ENCODE measurements at places on chromosomes 2 and 18.

GRCh38 chr2:107808959-107809358 is 17.7 kb upstream of the RGPD4 start:
- no peak for DNase-seq

GRCh38 chr2:161976295-161976694 is 97.7 kb downstream of the DPP4 start:
- peak; percentile 76 for DNase-seq

DNA sequence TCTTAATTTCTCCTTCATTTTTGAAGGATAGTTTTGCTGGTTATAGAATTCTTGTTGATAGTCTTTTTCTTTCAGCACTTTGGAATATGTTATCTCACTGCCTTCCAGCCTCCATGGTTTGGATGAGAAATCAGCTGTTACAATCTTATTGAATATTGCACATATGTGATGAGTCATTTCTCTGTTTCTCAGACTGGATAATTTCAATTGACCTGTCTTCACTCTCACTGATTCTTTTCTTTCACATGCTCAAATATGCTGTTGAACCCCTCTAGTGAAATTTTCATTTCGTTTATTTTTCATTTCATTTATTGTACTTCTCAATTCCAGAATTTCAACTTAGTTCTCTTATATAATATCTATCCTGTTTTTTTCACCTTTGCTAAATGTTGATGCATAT is 22.2 kb downstream of the PDK1 start:
- no peak for DNase-seq

DNA sequence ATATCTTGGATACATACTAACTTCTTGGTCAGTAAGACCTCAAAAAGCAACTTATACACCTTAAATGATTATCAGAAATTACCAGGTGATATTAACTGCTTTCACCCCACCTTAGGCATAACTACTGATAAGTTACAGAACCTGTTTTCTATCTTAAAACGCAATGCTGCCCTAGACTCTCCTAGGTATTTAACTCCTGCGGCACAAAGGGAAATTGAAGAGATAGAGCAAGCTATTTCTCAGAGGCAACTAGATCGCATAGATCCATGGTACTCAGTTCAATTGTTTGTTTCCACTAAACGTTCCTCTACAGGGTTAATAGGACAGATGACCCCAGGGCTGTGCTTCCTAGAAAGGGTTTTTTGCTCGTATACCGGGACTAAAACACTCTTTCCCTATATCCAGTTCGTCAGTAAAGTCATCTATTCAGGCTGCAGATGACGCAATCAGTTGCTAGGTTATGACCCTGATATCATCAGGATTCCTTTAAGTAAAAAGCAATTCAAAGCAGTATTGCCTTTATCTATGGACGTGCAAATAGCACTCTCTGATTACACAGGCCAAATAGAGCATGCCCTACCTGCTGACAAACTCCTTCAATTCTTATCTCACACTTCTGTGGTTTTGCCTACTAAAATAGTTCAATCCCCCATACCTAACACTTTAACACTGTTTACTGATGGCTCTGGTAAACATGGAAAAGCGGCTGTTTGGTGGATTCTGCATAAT is 62.3 kb upstream of the MYO3B start:
- DNase-seq: no peak

DNA sequence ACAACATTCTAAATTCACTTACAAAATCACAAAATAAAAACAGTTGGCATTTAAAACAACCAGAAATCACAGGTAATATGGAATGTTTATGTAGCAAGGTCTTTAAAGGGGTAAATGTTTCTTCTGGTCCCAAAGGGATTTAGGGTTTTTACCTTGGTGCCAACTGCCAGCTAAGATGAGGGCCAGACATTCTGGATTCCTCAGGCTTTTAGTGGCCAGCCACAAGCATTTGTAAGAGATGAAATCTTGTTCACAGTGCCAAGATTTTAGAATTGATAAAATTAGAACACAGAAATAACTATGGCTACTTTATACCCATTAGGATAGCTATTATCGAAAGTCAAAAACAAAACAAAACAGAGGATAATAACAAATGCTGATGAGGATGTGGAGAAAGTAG is 60.4 kb upstream of the CDKL4 start:
- no peak for DNase-seq

DNA sequence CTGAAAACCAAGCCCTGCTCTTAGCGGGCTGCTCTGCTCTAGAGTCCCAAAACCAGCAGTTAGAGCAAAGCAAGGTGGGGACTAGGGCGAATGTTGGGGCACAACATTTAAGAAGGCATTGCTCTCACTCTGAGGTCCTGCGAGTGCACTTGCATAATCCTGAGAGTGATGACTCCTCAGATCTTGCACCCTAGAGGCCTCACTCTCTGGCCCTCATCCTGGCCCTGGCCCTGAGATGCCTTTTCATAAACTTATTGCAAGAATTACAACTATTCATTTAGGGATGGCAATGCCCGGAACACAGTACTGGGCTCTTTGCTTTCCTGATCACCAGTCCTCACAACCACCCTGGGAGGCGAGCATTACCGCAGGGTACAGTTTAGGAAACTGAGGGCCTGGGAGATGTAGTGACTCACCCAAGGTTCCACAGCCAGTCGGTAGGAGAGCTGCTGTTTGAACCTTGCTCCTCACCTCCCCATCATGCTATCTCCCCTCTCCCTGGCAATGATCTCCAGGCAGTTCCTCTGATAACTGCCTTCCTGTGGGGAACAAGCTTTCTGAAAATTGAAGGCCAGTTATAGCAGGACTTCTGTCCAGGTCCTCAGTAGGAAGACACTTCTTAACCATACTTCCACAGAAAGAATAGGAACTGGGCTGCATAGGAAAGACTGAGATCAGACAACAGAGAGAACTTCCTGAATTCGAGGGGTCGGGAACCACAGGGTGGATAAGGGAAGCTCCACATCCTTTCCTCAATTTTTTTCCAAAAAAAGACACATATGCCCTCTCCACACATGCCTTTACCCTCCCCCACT is 91.3 kb downstream of the TNS1 start:
- DNase-seq: peak; percentile 43

- no peak for DNase-seq
Measured at GRCh38 chr2:204472375-204472774, 72.9 kb upstream of the PARD3B start.

DNA sequence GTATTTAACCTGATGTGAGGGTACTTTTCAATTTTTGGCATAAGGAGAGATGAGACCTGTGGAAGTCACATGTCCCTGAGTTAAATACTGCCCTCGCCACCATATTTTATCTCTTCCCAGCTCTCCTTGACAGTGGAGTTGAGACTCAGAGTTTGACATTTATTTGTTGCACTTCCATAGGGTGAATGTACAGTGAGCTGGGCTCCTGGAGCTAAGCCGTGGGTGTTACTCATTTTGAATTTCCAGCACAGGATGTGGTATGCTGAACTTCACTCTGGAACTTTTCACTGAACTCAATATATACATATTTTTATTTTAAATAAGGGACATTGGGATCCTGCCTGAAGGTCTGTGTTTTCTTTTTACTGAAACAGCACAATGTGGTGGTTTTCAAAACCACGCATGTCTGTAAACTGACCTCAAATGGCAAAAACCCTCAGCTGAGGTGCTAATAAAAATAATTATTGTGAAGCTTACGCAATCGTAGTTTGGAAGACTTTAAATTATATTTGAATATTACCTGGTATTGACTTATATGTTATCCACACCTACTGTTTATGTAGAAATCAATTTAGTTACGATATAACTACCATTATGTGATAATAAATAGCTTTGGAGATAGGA is 12.1 kb downstream of the RNF144A start:
- DNase-seq: peak; percentile 21

GRCh38 chr2:134836986-134837385 is 1.4 kb upstream of the ACMSD start:
- no peak for DNase-seq

GRCh38 chr2:47675196-47675825 is 107.6 kb upstream of the MSH6 start:
- no peak for DNase-seq

- no peak for DNase-seq
Measured at GRCh38 chr18:48959921-48960920, 9.5 kb upstream of the SMAD7 start.

Data from MV-4-11 (cell line).